NCI-H510A treated with DMSO at 0.1 percent for 48 hours (cell line): ENCODE measurements at places on chromosomes 5 and 9.

GRCh38 chr5:73967347-73967746 lies 341.4 kb downstream of the ARHGEF28 start:
- no peak for DNase-seq

- DNase-seq: no peak
Observed at GRCh38 chr9:75797085-75797580, 93.3 kb upstream of the PCSK5 start.

DNA sequence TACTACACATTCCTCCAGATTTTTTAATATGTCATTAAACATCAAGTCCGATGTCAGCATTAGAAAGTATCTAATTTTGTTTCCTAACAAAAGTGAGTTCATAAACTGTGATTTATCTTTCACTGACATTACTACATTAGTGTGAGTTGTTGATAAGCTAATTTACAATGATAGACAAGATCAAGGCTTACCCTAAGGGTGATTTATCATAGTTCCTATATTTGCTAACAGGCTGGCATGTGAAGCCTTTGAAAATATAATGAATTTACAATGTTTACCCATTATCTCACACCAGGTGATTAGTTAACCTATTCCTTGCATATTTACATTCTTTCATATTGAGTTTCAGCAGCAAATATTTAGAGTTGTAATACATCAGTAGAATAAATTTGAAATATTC lies 1096.9 kb upstream of the NUDT12 start:
- DNase-seq: no peak

- no peak for DNase-seq
Observed at GRCh38 chr5:124576848-124577409, 169.5 kb downstream of the ZNF608 start.

GRCh38 chr5:174872271-174872670 lies 147.9 kb downstream of the MSX2 start:
- DNase-seq: no peak

GRCh38 chr9:107807183-107807582 lies 317.6 kb upstream of the KLF4 start:
- DNase-seq: no peak

DNA sequence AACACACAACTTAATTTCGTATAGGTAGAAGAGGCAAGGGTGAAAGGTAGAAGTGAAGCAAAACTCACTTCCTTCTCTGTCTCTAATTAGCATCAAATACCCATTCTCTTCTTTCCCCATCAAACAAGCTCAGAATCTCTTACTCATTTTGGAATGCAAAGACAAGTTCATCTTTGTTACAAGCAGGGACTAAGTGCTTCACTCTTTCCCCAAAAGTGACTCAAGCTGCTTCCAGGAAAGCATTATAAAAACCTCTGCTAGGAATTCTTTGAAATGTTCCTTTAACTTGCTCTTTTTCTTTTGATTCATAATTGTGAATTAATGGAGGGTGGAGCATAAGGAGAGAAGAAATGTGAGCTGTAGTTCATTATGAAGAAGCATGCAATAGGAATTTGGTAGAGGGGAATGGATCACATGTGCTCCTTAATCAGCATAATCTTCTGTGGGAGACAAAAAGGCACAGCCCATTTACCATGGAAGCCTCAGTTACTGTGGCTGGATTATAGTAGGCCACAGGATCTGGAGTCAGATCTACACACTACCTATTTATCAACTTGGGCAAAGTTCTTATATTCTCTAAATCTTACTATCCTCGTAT lies 109.5 kb upstream of the DPYSL3 start:
- no peak for DNase-seq

DNA sequence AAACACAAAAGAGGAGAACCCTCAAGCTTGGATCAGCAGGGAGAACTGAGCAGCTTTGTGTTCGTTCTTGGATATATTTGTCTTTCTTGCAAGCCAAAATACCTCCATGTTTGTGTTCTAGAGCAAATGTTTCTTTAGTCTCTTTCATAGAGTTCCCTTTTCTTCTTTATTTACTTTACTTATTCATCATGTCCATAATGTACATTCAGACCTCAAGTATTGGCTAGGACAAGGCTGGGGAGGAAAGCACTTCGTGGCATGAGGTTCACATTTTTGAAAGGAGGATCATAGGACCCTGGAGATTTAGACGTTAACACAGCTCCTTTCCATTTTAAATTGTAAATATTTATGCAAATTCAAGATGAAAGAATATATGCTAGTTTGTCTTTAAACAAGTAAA lies 590.2 kb upstream of the MEF2C start:
- DNase-seq: no peak

- no peak for DNase-seq
Observed at GRCh38 chr9:72443855-72444254, 77.6 kb upstream of the TMC1 start.

- no peak for DNase-seq
Observed at GRCh38 chr5:174188295-174188694, 142.8 kb downstream of the NSG2 start.

DNA sequence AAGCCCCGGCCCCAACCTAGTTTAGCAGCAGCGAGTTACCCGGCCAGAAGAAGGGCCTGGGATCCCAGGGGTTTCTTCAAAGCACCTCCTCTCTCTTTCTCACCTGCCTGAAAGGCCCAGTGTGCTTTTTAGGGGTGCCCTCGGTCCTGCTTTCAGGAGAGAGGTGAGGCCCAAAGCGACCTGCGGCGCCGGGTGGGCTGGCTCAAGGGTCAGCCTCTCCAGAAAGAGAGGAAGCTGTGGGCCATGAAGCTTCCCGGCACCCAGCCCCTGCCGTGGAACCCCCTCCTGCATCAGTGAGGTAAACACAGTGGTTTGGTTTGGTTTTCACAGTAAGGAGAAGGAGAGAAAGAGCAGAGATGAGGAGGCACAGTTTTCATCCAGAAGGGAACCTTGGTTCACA lies 4.3 kb downstream of the FOXB2 start:
- DNase-seq: no peak

DNA sequence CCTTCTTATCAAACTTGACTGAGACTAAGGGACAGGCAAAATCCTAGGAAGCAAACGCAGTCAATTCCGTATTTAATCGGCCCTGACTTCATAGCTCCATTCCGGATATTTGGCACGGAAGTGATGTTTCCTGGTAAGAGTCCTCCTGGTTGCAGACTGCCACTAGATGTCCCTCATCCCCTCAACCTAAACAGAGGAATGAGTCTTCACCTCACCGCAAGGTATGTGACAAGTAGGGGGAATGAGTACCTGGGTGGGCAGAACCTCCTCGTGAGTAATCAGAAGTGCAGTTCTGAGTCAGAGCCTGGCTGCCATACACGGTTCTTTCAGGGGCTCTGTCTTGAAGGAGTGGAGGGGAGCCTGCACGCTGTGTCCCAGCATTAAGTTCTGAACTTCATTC lies 173.6 kb downstream of the MUSK start:
- no peak for DNase-seq

- DNase-seq: no peak
Observed at GRCh38 chr9:134670851-134671281, 29.3 kb downstream of the COL5A1 start.

- no peak for DNase-seq
Observed at GRCh38 chr5:32031089-32031488, 143.0 kb downstream of the GOLPH3 start.

GRCh38 chr5:93428868-93429267 lies 152.2 kb downstream of the NR2F1-AS1 start:
- no peak for DNase-seq

DNA sequence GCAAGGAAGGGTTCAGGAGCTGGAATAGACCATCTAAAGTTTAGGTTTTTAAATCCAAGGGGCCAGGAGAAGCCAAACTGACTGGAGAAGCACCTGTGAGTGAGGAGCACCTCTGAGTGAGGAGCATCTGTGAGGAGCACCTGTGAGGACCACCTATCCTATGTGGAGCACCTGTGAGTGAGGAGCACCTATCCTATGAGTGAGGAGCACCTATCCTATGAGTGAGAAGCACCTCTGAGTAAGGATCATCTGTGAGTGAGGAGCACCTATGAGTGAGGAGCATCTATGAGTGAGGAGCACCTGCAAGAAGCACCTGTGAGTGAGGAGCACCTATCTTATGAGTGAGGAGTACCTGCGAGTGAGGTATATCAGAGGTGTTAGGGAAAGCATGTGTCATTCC lies 8.0 kb upstream of the OR1Q1 start:
- no peak for DNase-seq

GRCh38 chr5:126339215-126339805 lies 83.9 kb upstream of the GRAMD2B start:
- peak; percentile 42 for DNase-seq

DNA sequence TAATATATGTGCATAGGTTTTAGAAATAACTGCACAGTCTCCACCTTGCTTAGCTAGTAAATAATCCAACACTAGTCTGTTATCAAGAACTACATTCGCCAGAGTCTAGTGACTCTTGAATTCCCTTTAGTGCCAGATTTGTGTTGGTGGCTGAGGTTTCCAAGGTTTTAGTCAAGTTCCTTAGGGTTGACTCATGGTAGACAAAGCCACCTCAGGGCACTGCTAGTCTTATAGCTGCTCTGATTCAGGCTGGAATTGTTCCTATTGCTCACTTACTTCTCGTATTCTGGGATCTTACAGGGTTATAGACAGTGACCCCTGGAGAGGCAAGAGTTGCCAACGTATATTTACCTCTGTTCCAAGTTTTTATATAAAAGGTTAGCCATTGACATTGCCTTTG lies 1369.8 kb upstream of the CDH9 start:
- no peak for DNase-seq

- DNase-seq: no peak
Observed at GRCh38 chr5:115709585-115709984, 83.7 kb upstream of the TMED7 start.

GRCh38 chr5:92805446-92805845 lies 775.6 kb downstream of the NR2F1-AS1 start:
- no peak for DNase-seq

DNA sequence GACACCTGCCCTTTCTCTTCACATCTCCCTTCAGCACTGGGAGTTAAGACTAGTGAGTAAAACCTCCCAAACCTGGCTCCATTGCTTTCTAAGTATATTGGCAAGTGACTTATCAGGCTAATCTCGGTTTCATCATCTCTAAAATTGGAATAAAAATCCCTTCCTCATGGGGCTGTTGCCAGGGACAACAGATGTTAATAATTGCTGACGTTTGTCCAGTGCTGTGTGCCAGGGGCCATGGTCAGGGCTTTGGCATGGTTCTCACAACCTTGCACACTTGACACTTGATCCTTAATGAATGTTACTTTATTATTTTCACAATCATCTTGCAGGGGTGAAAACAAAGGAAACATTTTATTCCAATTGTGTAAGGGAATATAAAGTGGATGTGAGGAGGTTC lies 1262.0 kb upstream of the WWC1 start:
- no peak for DNase-seq
